Foreskin melanocyte (primary cell): ENCODE measurements at places on chromosomes 6 and 20.

GRCh38 chr6:126170978-126171382 lies 168.9 kb upstream of the CENPW start:
- DNase-seq, result no peak

GRCh38 chr6:128389820-128390534 lies 130.4 kb downstream of the PTPRK start:
- DNase-seq, result no peak

DNA sequence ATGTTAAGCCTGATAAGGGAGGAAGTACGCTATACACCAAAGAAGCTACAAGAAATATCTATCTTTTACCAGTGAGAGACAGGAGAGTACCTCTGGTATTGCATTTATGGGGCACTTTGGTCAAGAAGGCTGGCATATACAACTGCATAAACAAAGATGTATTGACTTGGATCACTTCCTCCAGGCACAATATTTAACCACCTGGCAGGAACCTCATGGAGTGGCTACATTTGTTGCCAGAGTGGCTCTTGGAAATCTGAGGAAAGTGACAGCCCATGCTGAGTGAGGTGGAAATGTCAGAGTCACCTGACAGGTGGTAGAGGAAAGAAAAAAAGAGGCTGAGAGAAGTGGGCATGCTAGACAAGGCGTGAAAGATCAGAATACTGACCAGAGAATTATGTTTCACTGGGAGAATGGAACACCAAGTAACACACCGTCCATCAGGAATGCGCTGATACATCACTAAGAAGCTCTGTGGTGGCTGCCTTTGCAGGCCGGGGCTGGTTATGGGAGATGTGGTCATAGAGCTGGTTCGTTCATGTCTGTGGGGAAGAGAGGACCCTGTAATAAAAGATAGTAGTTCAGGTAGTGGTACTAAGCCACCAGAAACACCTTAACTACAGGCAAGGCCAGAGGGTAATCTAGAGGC lies 61.4 kb upstream of the UFL1 start:
- DNase-seq, result no peak

DNA sequence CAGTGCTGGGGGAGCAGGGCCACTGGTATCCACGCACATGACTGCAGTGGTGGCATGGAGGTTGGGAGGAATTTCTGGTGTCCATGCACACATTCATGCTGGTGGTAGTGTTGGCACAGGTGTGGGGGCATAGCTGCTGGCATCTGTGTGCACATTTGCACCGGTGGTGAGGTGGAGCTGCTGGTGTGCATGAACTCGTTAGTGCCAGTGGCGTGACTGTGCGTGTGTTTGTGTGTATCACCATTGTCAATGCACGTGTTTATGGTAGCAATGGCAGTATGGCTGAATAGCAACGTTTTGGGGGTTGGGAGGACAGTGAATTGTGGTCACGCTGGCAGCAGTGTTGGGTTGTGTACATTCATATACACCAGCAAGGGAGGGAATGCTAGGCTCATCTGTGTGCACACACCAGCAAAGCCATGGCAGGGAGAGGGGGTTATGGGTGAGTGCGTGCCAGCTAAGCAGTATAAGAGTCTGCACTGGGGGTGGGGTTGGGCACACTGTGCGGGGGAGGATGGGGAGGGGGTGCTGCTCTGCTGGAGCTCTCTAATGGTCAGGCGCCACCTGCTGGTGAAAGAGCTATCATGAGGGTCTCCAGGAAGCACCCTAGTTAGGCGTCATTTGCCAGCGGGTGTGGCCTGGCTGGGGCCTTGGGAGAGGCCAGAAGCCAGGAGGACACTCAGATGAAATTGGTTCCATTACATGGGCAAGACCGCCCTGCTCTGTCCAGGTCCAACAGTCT lies 626.1 kb upstream of the ID4 start:
- DNase-seq, result no peak

DNA sequence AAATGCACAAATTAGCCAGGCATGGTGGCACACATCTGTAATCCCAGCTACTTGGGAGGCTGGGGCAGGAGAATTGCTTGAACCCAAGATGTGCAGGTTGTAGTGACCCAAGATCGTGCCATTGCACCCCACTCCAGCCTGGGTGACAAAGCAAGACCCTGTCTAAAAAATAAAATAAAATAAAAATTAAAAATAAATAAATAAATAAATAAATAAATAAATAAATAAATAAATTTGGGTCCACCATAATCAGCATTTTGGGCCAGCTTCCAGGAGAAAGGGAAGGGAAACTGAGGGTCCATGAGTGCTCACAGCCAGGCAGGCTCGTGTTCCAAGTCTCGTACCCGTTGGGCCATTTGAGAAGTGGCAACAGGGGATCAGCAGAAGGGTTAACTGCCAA lies 131.6 kb upstream of the AGPAT4 start:
- no peak for DNase-seq
